ENCODE measurements at places on chromosomes 7 and 10. TPM values are rescaled to one million over a fixed set of nuclear protein-coding genes. Genes with fewer than 3 reads are reported as not detected.

Gene BMS1
- 23.2 TPM for total RNA-seq

GRCh38 chr10:15744217-15744865 lies 24.6 kb upstream of the ITGA8 start:
- peaks cover 8% of the 10 kb centered on the region for H3K27me3 ChIP-seq
- H3K4me3 ChIP-seq = no peak overlapping the region
- peak; percentile 15 for DNase-seq
- no peaks in the 10 kb centered on the region for H3K36me3 ChIP-seq
- no peak overlapping the region for H3K27ac ChIP-seq

Gene VIPR2
- total RNA-seq = 0.36 TPM

DNA sequence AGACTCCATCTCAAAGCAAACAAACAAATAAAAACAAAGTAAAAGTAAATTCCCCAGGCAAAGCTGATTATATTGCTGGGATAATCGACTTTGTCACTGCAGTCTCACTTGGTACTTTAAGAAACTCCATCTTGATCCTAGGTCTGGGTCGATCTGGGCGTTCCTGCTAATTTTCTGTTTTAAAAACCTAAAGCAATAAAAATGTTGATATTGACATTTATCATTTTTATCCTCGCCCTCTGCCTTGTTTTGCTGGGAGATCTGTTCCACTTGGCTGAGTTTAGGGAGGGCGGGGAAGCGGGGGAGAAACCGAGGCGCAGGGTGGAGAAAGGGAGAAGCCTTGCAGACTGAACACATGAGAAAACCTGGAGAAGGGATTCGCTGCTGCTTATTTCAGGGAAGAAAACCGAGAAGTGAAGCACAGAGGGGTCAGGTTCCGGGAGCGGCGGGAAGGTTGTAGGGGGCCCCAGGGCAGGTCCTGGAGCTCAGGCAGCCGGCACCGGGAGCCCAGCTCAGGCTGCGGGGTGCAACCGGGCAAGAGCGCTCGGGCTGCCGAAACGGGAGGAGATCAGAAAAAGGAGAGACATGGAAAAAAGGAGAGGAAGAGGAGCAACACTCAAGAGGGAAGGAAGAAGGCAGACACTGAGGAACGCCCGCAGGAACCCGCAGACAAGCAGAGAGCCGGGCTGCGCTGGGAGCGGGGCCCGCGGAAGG lies 27.3 kb upstream of the KMT2C start:
- H3K27me3 ChIP-seq = no peaks in the 10 kb centered on the region
- H3K27ac ChIP-seq = peak overlapping the region; percentile 98
- no peaks in the 10 kb centered on the region for H3K36me3 ChIP-seq
- H3K4me1 ChIP-seq = peaks cover 7% of the 10 kb centered on the region

Gene OPALIN
- total RNA-seq = not detected

GRCh38 chr7:158543840-158544239 lies 43.8 kb downstream of the PTPRN2 start:
- DNase-seq = no peak
- H3K4me1 ChIP-seq = no peaks in the 10 kb centered on the region
- H3K27me3 ChIP-seq = peaks cover 7% of the 10 kb centered on the region
- no peak overlapping the region for H3K4me3 ChIP-seq

GRCh38 chr10:6053816-6054631 lies 8.1 kb downstream of the IL2RA start:
- peaks cover 35% of the 10 kb centered on the region for H3K27me3 ChIP-seq
- no peaks in the 10 kb centered on the region for H3K4me1 ChIP-seq
- H3K27ac ChIP-seq = no peak overlapping the region
- no peak for DNase-seq
- no peak overlapping the region for H3K4me3 ChIP-seq

Gene STEAP1
- total RNA-seq = 5.8 TPM

GRCh38 chr10:76357726-76358415 lies 926.4 kb downstream of the LRMDA start:
- H3K27me3 ChIP-seq = no peaks in the 10 kb centered on the region
- DNase-seq = no peak
- H3K36me3 ChIP-seq = no peaks in the 10 kb centered on the region
- peaks cover 9% of the 10 kb centered on the region for H3K4me1 ChIP-seq

GRCh38 chr10:61640856-61641255 lies 21.9 kb upstream of the CABCOCO1 start:
- no peaks in the 10 kb centered on the region for H3K36me3 ChIP-seq
- H3K4me1 ChIP-seq = peaks cover 15% of the 10 kb centered on the region
- H3K27me3 ChIP-seq = no peaks in the 10 kb centered on the region
- DNase-seq = no peak

GRCh38 chr7:4820405-4820966 lies 41.3 kb downstream of the PAPOLB start:
- no peak overlapping the region for H3K27ac ChIP-seq
- H3K4me3 ChIP-seq = no peak overlapping the region
- no peak for DNase-seq
- no peaks in the 10 kb centered on the region for H3K27me3 ChIP-seq
- no peaks in the 10 kb centered on the region for H3K36me3 ChIP-seq

GRCh38 chr7:128322040-128322643 lies 21.6 kb downstream of the RBM28 start:
- no peaks in the 10 kb centered on the region for H3K4me1 ChIP-seq
- H3K27me3 ChIP-seq = no peaks in the 10 kb centered on the region
- peaks cover 21% of the 10 kb centered on the region for H3K36me3 ChIP-seq

Gene CYP3A4
- total RNA-seq = not detected

DNA sequence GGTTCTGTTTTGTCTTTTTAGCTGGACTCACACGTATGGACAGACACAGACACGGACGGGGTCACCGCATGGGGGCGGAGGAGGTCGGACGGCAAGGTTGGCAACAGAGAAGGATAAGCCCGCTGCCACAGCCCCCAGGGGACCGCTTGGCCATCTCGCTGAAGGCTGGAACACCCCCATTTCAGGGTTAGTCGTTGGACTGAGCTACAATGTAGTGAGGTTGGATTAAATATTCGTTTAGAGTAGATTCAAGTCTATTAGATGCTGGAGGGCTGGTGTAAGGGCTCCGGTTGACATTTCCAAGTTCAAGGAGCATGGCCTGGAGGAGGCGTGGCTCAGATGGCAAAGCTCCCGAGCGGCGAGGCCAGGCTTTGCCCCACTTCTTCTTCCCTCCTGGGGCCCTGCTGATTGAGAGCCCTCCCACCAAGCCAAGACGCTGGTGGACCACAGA lies 35.2 kb downstream of the PPIF start:
- H3K27me3 ChIP-seq = peaks cover 12% of the 10 kb centered on the region
- peak; percentile 6 for DNase-seq

- H3K27me3 ChIP-seq = no peaks in the 10 kb centered on the region
- H3K4me3 ChIP-seq = peak overlapping the region; percentile 68
- H3K27ac ChIP-seq = no peak overlapping the region
Observed at GRCh38 chr7:714251-714671, 12.2 kb upstream of the DNAAF5 start.

DNA sequence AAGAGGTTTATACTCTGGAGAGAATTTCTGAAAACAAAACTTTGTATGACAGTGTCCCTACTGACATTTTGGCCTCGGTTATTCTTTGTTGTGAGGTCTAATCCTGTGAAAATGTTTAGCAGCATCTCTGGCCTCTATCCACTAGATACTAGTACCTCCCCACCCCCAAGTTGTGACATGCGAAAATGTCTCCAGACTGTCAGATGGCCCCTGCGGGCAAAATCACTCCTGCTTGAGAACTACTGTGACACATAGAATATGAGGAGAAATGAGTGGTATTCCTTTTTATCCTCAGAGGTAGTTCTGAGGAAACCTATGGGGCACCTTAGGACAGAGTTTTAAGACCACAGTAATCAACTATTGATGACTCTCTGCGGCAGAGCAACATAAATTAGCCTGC lies 315.3 kb upstream of the HGF start:
- H3K36me3 ChIP-seq = no peaks in the 10 kb centered on the region
- H3K27ac ChIP-seq = no peak overlapping the region
- H3K4me3 ChIP-seq = no peak overlapping the region
- no peaks in the 10 kb centered on the region for H3K4me1 ChIP-seq
- DNase-seq = no peak

Gene RAMP3
- total RNA-seq = not detected

- H3K4me1 ChIP-seq = peaks cover 16% of the 10 kb centered on the region
- H3K36me3 ChIP-seq = no peaks in the 10 kb centered on the region
- H3K27ac ChIP-seq = no peak overlapping the region
- H3K27me3 ChIP-seq = peaks cover 5% of the 10 kb centered on the region
- H3K4me3 ChIP-seq = no peak overlapping the region
Observed at GRCh38 chr10:70596860-70597809, 5.4 kb downstream of the PRF1 start.

DNA sequence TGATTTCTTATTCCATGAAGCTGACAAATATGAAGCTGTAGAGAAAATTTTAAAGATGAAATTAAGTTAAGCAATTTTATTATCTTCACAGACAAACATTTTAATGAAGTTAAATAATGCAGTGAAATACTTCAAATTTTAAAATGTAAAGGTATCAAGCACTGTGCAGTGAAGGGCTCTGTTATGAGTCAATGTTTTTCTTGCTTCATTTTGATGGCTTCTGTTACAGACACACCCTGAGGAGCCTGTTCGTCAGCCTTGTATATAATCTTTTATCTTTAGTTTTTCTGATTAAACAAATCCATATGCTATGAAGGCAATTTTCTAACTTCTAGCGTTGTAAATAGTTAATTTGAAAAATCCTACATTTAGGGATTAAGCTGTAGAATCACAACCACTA lies 18.5 kb downstream of the VSTM2A start:
- H3K27me3 ChIP-seq = no peaks in the 10 kb centered on the region
- H3K4me1 ChIP-seq = peaks cover 2% of the 10 kb centered on the region
- H3K36me3 ChIP-seq = no peaks in the 10 kb centered on the region
- DNase-seq = no peak

Gene NUTM2B
- total RNA-seq = 1.9 TPM

GRCh38 chr10:6363511-6363910 lies 160.8 kb downstream of the PFKFB3 start:
- no peak overlapping the region for H3K4me3 ChIP-seq
- H3K4me1 ChIP-seq = peaks cover 31% of the 10 kb centered on the region
- DNase-seq = no peak
- H3K27me3 ChIP-seq = no peaks in the 10 kb centered on the region
- no peak overlapping the region for H3K27ac ChIP-seq

Gene TSPAN33
- 22.2 TPM for total RNA-seq

- no peak for DNase-seq
- no peaks in the 10 kb centered on the region for H3K36me3 ChIP-seq
- H3K4me3 ChIP-seq = no peak overlapping the region
Observed at GRCh38 chr7:2926120-2926895, 82.2 kb upstream of the GNA12 start.

DNA sequence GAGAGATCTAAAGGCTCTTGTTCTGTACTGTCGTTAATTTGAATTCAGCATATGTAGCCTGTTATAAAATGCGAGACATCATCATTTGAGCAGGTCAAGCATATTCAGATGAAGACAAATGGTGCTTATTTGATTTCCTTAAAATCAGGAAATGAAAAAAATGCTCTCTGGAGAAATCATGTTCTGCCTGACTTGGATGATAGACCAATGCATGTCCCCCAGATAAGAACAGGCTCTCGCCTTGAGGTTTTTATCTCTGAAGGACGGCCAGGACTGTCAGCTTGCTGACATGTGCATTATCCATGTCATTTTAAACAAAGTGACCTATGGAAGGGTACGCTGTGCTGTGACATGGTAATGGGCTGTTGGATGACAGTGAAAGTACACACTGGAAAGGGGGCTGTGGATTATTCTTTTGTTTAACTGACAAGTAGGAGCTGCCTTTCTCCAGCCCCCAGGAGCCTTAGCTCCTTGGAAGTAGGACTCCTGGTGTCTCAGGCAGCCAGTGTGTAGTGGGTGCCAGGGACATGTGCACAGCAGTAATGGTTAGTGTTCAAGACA lies 695.1 kb upstream of the GALNT17 start:
- DNase-seq = no peak
- peaks cover 15% of the 10 kb centered on the region for H3K4me1 ChIP-seq
- H3K27me3 ChIP-seq = no peaks in the 10 kb centered on the region
- H3K36me3 ChIP-seq = no peaks in the 10 kb centered on the region
- no peak overlapping the region for H3K4me3 ChIP-seq

- H3K4me1 ChIP-seq = peaks cover 16% of the 10 kb centered on the region
- H3K27ac ChIP-seq = peak overlapping the region; percentile 6
- H3K4me3 ChIP-seq = no peak overlapping the region
- H3K36me3 ChIP-seq = peaks cover 9% of the 10 kb centered on the region
- no peak for DNase-seq
Observed at GRCh38 chr7:131480384-131481315, 75.8 kb downstream of the PODXL start.

Gene LBX1
- total RNA-seq = not detected

Gene PDE6C
- total RNA-seq = not detected

DNA sequence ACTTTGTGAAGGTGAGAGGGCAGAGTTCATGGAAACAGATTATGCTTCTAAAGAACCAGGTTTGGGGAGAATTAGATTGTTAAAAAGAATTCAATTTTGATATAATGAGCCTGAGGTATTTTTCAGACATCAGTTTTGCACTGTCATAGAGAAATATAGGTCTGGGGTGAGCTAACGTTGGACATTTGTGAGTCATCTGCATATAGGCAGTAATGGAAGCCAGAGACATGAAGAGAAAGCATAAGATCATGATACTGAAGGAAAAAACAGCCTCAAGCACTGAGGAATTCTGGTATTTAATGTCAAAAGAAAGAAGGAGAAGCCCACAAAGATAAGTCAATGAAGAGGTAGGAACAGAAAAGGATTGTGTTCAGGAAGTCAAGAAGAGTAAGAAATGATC lies 32.4 kb upstream of the COL1A2 start:
- no peaks in the 10 kb centered on the region for H3K27me3 ChIP-seq
- H3K4me1 ChIP-seq = peaks cover 2% of the 10 kb centered on the region
- no peak overlapping the region for H3K27ac ChIP-seq
- DNase-seq = no peak
- no peaks in the 10 kb centered on the region for H3K36me3 ChIP-seq

GRCh38 chr7:123208793-123209192 lies 9.0 kb upstream of the SLC13A1 start:
- DNase-seq = no peak
- peaks cover 2% of the 10 kb centered on the region for H3K27me3 ChIP-seq
- peaks cover 10% of the 10 kb centered on the region for H3K4me1 ChIP-seq
- no peak overlapping the region for H3K27ac ChIP-seq
- no peaks in the 10 kb centered on the region for H3K36me3 ChIP-seq

Gene PKD2L1
- total RNA-seq = 0.38 TPM

DNA sequence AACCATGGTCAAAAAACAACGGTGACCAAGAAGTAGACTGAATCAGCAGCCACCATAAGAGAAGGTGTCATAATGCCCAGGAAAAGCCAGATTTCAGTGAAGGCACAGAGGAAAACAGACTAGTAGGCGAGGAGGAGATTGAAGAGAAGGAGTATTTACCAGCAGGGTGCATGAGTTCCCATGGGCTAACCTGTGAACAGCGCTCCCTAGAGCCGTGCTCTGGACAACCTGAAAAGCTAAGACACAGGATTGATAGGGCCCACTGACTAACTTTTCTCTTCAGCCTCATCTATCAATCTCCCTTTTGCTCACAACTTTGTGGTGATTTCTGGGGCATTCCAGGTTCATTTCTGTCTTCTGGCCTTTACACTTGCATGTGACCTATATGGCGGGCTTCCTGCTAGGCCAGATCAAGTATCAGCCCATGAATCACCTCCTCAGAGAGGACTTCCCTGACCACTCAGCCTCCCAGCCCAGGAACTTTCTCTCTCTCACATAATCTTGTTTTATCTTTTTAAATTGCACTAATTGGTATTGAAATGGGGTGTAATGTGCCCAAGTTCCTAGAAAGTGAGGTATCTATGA lies 12.8 kb downstream of the ANKRD22 start:
- no peak overlapping the region for H3K4me3 ChIP-seq
- no peaks in the 10 kb centered on the region for H3K4me1 ChIP-seq
- no peaks in the 10 kb centered on the region for H3K36me3 ChIP-seq
- H3K27ac ChIP-seq = no peak overlapping the region
- H3K27me3 ChIP-seq = peaks cover 13% of the 10 kb centered on the region
- no peak for DNase-seq

All from progenitor cell of endocrine pancreas (in vitro differentiated cells).